NCI-H1930 (cell line): ENCODE measurements at places on chromosomes 1 and 21.

DNA sequence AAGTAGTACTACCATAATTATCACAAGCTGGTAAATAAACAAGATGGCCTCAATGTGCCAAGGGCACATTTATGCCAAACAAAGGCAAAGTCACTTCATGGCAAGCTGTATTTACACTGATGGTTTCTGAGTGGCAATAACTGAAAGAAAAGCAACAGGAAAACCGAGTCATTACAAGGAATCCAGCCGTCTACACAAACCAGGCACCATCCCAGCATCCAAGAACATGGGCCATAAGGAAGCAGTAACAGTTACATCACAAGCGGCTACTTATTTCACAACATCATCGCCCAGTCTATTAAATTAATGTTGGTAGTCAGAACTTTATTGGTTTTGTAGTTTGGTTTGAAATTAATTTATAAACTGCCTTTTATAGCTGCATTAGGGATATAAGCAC lies 214.2 kb downstream of the RERE start:
- DNase-seq, result peak; percentile 75

- DNase-seq, result no peak
Observed at GRCh38 chr1:18243503-18244175, 136.0 kb downstream of the IGSF21 start.

DNA sequence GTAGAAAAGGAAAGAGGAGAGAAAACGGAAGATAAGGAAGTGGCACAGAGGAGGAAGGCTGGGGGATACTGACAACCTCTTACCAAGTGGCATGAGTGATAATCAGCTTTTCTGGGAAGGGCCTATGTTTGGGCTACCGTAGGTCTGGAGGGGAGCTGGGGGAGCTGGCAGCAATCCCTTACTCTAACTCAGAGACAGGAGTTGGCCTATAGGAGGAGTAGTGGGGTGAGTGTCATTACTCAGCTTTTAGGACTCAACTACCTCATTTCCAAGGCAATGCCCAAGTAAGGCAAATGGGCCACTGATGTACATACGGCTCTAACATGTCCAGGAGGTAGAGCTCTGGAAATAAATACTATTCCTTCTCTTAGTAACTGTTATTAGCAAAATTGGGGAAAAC lies 48.7 kb upstream of the DMRTA2 start:
- no peak for DNase-seq

- no peak for DNase-seq
Observed at GRCh38 chr1:155872527-155872926, 13.2 kb downstream of the SYT11 start.

GRCh38 chr1:217881131-217881543 lies 250.0 kb downstream of the SPATA17 start:
- no peak for DNase-seq

DNA sequence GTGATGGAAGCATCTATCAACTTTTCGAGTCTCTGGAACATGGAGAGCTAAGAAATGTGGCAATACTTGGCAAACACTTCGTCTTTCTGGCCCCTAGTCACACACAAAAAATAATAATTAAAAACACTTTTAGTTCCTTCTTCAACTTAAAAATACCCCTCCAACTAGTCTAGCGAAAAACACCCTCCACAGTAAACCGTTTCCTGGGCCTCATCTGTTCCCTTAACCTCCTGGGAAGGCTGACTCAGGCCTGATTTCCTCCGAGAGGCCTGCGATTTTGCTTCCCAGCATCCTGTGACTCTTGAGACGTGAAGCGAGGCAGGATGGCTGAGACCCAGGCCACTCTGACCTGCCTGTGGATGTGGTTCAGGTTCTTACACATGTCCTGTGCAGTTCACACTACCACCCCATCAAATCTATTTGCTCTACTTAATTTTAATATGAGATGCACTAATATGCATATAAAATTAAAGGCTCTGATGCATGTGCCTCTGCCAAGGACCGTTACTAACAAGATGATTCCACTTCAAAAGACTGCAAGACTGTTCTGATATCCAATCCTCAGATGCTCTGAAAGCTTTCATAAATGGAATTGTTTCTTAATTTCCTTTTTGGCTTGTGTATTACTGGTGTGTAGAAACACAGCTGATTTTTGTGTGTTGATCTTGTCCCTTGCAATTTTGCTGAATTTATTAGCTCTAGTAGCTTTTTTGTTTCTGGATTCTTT lies 3.5 kb downstream of the NAV1 start:
- DNase-seq, result no peak

DNA sequence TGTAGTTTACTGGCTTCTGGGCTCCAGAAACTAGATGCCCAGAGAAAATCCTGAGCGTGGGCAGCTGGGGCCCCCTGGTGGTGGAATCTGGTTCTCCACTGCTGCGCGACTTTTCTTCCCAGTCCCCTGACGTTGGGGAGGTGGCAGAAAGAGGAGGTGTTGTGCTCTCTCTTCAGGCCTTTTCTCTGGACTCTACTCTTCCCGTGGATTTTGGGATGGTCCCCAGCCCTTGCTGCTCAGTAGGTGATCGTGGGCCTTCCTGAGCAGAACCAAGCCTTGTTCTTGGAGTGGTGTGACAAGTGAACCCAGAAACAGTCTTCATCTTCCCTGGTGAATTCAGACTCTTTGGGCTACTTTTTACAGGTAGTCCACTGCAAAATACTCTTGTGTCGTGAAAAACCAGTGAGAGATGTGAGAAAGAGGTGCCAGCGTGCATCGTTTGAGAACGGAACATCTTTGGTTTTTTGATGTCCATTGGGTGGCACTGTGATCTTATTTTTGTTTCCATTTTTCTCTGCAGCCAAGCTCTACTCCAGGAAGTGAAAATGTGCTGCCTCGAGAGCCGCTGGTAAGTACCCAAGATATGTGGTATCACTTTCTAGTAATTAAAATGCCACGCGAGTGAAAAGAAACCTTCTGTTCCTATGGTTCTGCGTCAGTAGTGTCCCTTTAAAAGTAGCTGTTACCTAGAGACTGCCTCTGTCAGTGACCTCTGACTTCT lies 20.2 kb downstream of the PEX14 start:
- DNase-seq, result peak; percentile 48

DNA sequence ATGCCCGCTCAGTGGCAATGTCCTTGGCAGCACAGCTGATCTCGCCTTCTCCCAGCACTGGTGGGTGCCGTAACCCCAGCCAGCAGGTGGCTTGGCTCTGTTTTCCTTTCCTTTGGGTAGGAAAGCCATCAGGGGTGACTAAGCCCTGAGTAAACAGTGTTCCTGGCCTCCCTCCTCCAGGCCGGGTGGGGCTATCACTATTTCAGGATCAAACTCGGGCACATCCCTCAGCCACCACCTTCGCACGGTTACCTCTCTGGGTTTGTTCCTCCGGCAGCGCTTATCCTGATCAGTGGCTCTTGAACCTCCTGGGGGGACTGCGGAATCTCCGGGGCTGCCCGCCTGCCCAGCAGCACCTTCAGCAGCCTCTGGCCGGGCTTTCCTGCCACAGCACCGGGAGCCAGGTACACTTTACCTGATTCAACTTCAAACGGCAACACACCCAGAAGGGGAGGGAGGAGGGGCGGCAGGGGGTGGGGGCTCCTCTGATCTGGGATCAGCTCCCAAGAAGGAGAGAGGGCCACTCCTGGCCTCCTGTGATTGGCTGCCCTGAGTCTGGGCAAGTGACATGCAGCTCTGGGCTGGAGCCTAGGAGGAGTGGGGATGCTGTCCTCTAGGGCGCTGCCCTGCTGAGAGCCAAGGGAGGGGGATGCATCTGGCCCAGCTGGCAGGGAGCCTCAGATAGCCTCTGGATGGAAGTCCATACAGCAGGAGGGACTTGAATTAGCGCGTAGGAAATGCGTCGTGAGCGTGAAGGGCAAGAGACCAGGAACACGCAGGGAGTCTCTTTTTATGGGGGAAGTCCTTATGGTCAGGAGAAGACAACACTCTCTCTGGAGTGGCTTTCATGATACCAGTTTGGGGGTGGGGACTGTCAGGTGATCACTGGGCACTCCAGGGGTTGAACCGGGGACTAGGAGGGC lies at the start of gene ASCL5:
TSS of gene ASCL5 (minus strand) at position 353 of the 923 bp plus-strand sequence. CDS start 11,812 bp downstream, outside the sequence.
- no peak for DNase-seq

- DNase-seq, result no peak
Observed at GRCh38 chr21:17071093-17071492, 441.8 kb upstream of the CXADR start.

DNA sequence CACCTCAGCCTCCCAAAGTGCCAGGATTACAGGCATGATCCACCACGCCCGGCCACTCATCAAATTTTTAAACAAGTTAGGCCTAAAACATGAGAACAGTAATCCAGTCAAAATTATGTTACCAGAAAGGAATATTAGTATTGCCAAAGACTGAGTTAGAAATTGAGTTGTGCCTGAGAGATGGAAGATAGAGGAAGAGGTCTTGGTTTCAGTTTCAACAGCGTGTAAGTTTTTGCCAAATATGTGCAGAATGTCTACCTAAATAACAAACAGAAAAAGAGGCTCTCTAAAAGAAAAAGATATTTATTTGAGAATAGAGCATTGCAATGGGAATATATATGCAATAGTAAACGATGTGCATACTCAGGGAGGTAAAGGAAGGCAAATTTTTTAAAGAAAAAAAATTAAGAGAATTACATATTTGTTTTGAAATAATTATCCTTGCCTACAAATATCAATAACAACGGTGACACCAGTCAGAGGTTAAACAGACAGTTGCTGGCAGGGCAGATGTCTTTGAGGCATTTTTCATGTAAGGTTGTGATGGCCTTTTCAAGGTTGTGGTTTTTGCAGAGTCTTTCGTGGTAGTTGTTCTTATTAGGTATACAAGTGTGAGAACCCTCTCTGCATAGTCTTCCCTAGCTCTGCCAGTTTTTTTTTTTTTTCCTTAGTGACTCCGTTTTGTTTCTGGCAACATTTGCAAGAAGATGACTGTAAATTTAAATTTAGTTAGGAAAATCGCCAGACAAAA lies 2.2 kb upstream of the CD1B start:
- no peak for DNase-seq

DNA sequence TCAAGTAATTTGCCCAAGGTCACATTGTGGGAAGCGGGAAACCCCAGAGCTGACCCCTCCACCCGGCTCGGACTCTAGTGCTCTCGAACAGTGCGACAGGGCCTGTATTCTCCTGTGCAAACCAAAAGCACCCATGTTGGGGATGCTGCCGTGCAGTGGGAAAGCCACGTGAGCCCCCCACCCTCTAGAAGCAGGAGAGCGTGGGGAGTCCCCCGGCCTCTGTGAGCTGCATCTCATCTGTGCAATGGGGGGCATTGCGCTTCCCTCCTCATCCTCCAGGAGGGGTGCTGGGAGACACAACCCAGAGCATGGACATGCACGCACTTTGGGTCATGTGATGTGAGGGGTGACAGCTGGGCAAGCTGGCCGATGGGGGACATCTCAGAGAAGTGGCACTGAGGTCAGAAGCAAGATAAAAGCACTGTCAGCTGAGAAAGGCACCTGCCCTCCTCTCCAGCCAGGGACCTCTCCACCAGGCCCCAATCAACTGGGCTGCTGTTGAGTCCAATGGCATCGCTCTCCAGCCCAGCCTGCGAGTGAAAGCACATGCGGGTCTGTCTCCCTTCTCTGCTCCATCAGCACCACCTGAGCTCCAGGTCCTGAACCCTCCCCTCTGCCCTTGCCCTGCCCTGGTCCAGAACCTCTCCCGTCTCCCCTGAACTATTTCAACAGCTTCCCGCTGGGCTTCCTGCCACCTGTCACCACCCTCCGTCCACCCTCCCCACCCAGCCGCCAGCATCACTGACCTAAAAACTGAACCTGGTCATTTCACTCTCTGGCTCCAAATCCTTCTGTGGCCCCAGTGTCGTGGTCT lies 76.4 kb upstream of the IFFO2 start:
- DNase-seq, result no peak

DNA sequence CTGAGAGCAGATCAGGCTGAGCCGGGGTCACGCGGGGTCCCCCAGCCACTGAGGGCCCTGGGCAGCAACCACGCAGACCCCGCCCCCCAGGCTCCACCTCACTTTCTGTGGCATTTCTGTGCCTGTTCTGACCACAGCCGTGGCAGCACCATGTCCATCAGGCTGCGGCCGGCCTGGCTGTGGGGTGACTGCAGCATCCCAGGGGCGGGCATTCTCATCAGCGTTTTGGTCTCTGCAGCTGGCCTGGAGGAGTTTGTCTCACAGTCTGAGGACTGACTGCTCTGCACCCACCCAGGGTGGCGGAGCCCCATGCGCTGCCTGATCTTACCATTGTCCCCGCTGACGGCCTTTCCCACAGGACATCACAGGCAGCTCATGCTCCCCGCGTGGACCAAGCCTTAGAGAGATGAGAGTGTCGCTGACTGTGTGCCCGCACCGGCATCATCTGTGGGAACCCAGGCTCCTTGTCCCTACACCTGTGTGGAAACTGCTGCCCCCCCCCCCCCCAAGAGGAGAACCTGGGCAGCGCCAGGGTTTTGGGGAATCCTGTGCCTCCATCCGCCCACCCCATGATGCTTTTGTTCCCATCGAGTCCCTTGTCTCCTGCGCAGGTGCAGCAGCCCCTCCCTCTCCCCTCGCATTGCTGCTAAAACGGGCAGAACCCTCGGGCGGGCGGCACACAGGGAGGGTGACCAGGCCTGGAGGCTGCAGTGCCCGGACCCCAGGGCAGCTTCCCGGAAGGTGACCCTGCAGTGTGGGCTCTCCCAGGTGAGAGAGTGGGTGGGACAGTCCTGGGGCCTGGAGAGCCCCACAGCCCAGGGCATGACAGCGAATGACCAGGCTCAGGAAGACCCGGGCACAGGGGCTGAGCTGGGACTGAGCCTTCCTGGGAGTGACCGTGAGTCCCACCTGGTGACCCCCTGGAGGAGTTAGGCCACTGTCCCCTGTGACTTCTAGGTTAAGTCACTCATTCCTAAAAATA lies 1.8 kb downstream of the KRTAP10-1 start:
- DNase-seq, result no peak

GRCh38 chr1:115329965-115330364 lies 8.1 kb downstream of the NGF start:
- no peak for DNase-seq

DNA sequence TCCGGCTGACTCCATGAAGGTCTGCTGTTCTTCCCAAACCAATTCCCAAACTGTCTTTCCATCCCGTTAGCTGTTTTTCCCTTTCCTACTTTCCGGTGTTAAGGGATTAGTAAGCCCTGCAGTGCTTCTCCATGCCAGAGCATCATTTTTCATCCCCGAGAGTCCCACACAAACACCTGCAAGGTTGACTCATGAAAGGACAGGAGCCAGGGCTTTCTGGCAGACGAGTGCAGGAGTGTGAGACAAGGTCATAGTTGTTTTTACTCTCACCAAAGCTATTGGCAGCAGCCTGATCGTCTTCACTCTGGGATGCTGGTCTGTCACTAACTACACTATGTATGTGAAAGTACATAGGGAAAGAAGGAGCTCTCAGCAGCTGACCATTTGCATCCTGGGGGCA lies 10.2 kb upstream of the BECN2 start:
- no peak for DNase-seq

- no peak for DNase-seq
Observed at GRCh38 chr1:119288751-119289150, 79.8 kb upstream of the HAO2 start.
